ENCODE measurements at places on chromosomes 11 and 22. TPM values are rescaled to one million over a fixed set of nuclear protein-coding genes. Genes with fewer than 3 reads are reported as not detected.

DNA sequence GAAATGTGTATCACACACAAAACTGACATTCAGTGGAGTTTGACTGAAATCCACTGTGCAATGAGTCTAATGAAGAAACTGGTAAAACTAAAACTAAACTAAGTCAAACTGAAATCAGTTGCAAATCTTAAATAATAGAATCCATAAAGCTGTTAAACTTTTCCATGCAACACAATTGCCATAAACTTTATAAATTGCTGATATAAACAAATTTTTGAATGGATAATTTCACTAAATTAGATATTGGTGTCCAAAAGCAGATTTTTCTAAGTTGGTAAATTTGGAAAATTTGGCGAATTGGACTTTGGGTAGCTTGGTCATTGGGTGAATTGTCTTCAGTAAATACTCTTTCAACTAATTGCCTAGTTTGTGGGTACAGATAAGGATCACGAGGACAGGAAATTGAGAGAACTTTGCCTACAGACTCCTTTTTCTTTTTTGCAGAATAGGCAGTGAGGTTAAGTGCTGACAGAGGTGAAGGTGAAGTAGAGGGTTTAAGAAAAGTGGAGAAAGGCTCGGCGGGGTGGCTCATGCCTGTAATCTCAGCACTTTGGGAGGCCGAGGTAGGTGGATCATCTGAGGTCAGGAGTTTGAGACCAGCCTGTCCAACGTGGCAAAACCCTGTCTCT is 12.8 kb downstream of the MRPL17 start:
- H3K4me1 ChIP-seq, result peaks cover 3% of the 10 kb centered on the region
- no peaks in the 10 kb centered on the region for H3K27me3 ChIP-seq
- no peak for DNase-seq
- H3K4me3 ChIP-seq, result no peak overlapping the region
- no peaks in the 10 kb centered on the region for H3K36me3 ChIP-seq

DNA sequence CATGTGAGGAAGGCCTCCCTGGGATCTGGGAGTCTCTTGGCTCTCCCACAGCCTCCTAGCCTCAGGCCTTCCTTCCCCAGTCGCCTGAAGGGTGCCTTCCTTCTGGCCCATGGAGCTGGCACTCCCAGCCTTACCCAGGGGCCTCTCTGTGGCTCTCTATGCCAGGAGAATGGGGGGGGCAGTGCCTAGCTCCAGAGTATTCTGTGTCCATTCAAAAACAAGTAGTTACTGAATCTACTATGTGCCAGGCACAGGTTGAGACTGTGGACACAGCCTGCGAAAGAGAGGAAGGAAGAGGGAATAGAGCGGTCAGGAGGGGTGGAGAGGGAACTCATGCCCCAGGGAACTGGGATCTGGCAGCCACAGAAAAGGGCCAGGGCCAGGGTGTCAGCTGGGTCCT is 2.7 kb upstream of the PLA2G3 start:
- no peak overlapping the region for H3K4me3 ChIP-seq
- H3K4me1 ChIP-seq, result no peaks in the 10 kb centered on the region
- H3K27ac ChIP-seq, result no peak overlapping the region
- no peaks in the 10 kb centered on the region for H3K36me3 ChIP-seq
- DNase-seq, result no peak
- no peaks in the 10 kb centered on the region for H3K27me3 ChIP-seq

DNA sequence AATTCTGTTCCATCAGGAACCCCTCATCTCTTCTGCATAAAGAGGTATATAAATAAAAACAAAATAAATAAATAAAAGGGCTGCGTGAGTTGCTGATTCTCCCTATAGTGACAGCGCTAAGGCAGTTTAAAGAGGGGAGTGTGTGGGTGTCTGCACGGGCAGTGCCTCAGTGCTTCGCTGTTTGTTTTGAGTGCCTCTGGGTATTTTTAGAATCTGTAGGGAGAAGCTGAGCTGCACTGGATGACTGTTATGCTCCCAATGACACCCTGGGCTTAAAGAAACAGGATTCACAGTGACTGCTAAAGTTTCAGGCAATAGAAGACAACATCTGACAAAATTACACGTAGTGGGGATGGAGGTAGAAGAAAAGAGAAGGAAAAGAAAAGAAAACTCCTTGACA is 38.8 kb downstream of the SLC1A2 start:
- no peaks in the 10 kb centered on the region for H3K36me3 ChIP-seq
- no peaks in the 10 kb centered on the region for H3K27me3 ChIP-seq
- H3K4me1 ChIP-seq, result no peaks in the 10 kb centered on the region
- no peak overlapping the region for H3K4me3 ChIP-seq
- H3K27ac ChIP-seq, result no peak overlapping the region
- DNase-seq, result no peak

DNA sequence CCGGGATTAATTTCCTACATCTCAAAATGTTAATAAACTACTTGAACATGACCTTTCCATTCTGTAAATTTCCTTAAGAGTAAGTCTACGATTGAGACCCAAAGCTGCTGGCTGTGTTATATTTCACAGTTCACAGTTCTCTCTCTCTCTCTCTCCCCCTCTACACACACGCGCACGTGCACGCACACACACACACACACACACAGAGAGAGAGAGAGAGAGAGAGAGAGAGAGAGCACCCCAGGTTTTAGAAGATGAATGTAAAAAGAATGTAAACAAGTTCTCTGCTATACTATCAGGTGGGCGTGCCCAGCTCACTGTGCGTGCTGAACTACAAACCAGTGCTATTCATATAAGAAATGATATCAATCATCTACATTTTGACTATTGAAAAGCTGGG is 3.3 kb downstream of the BDNF start:
- H3K36me3 ChIP-seq, result no peaks in the 10 kb centered on the region
- no peak overlapping the region for H3K27ac ChIP-seq
- H3K4me1 ChIP-seq, result no peaks in the 10 kb centered on the region
- H3K4me3 ChIP-seq, result no peak overlapping the region

- no peaks in the 10 kb centered on the region for H3K27me3 ChIP-seq
- H3K36me3 ChIP-seq, result no peaks in the 10 kb centered on the region
- peaks cover 7% of the 10 kb centered on the region for H3K4me1 ChIP-seq
- H3K4me3 ChIP-seq, result no peak overlapping the region
- DNase-seq, result no peak
These were observed 1.4 kb upstream of the DGAT2 start for GRCh38 chr11:75767228-75767572.

DNA sequence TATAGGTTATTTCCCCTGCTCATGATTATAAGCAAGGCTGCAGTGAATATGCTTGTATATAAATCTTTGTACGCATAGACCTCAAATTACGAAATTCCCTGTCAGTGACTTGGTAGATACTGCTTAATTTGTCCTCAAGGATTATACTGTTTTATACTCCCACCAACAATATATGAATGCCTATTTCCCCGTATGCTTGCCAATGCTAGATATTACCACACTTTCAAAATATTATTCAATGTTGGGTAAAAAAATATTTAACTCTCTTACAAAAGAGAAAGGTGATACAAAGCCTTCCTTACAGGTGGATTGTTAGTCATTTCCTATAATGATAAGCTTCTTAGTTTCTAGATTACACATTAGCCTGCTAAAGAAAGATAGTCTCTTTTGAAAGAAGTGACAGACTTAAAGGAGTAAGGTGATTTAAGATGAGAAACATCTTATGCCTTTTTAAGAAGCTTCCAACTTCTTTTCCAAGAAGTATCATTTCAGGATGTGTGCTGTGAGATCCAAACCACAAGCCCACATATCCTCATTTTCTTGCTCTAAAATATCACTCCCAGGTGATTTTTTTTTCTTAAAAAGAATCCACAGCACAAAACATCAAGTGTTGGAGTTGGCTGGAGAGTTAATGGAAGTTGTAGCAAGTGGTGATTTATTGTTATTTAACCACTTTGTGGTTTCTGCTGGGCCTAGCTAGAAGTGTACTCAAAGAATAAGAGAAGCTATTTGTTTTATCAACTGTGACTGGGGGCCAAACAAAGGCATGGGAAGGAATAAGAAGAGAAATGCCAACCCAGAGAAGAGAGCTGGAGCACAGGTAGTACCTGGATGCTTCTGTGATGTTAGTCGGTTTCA is 59.2 kb downstream of the BARX2 start:
- H3K36me3 ChIP-seq, result no peaks in the 10 kb centered on the region
- no peak overlapping the region for H3K4me3 ChIP-seq
- no peaks in the 10 kb centered on the region for H3K27me3 ChIP-seq
- DNase-seq, result no peak
- no peaks in the 10 kb centered on the region for H3K4me1 ChIP-seq

- H3K27me3 ChIP-seq, result no peaks in the 10 kb centered on the region
- H3K4me1 ChIP-seq, result peaks cover 21% of the 10 kb centered on the region
- H3K27ac ChIP-seq, result no peak overlapping the region
- H3K36me3 ChIP-seq, result no peaks in the 10 kb centered on the region
- no peak for DNase-seq
- H3K4me3 ChIP-seq, result no peak overlapping the region
These were observed 1.7 kb downstream of the BRMS1 start for GRCh38 chr11:66343176-66343575.

- H3K4me3 ChIP-seq, result no peak overlapping the region
- no peaks in the 10 kb centered on the region for H3K36me3 ChIP-seq
- peak; percentile 19 for DNase-seq
- H3K27me3 ChIP-seq, result no peaks in the 10 kb centered on the region
- H3K27ac ChIP-seq, result no peak overlapping the region
These were observed 26.1 kb upstream of the SMIM38 start for GRCh38 chr11:69129647-69130046.

FOXR1 gene
- not detected for total RNA-seq

LIN7C gene
- total RNA-seq, result 38.6 TPM

KIAA0930 gene
- total RNA-seq, result 32.4 TPM

- peaks cover 7% of the 10 kb centered on the region for H3K36me3 ChIP-seq
- no peak overlapping the region for H3K4me3 ChIP-seq
- H3K4me1 ChIP-seq, result peaks cover 22% of the 10 kb centered on the region
These were observed 11.3 kb upstream of the OMP start for GRCh38 chr11:77091146-77091940.

GRCh38 chr22:37303821-37304274 is 21.5 kb downstream of the CYTH4 start:
- H3K27me3 ChIP-seq, result no peaks in the 10 kb centered on the region
- H3K36me3 ChIP-seq, result no peaks in the 10 kb centered on the region

DNA sequence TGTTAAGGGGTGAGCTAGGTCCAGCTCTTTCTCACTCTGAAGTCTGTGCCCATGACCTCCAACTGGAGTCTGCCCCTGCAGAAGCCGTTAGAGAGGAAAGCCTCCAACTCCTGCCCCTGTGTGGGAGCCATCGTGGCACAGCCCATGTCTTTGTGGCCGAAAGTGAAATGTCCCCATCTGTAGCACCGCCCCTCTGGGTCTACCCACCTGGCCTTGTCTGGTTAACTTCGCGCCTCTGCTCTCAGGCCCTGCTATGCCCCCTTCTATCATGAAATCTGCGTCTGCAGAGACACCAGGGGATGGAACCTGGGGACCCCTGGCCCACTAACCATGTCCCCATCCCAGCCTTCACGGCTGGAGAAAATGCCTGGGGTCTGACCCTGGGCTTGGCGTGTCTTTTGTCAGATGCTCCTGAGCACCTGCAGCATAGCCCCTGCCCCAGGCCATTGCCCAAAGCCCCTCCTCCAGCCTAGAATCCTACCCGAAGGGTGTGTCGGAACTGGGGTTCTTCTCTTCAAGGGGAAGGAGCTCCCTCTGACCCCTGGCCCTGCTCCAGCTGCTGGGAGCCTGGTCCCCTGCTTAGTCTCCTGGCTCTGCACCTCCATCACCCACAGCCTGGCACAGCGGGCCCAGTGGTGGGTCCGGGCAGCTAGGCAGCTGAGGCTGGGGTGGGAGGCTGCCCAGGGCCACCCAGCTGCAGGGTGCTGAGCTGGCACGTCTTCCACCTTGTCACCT is 35.8 kb upstream of the HMOX1 start:
- H3K4me3 ChIP-seq, result no peak overlapping the region
- H3K36me3 ChIP-seq, result no peaks in the 10 kb centered on the region
- H3K4me1 ChIP-seq, result peaks cover 11% of the 10 kb centered on the region
- DNase-seq, result no peak
- H3K27ac ChIP-seq, result no peak overlapping the region

DNA sequence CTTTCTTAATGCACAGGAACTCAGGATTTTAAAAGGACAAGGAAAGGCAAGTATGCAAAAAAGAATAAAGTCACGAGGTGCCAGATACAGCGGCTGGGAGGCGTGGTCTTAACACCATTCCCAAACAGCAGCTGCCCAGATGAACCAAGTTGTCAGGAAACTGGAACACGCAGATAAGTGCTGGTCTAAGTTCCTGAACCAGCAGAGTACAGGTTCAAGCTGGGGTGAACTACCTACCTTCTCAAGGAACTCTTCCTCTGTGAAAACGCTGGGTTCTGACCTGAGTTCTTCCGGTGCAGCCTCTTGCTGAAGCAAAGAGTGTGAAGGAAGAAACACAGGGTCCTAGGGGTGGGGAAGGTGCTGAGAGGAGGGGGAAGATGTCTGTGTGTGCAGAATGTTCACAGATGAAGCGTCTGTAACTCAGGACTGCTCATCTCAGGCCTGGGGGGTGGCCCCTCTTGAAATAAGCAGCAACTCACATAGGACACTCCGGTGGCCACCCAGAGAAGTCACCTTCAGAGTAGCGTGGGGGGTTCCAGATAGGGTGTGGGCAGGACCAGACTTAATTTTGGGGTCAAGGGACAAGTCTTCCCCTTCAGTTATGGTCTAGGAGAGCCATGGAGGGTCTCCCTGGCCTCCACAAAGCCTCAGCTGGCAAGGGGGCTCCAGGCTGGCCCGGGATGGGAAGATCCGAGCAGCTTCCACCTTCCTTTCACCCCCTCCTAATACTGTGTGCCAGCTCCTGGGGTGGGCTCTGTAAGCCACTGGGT is 3.2 kb downstream of the TPST2 start:
- H3K4me3 ChIP-seq, result no peak overlapping the region
- H3K27me3 ChIP-seq, result no peaks in the 10 kb centered on the region
- DNase-seq, result no peak
- H3K27ac ChIP-seq, result no peak overlapping the region

TTC38 gene
- 173 TPM for total RNA-seq

MS4A18 gene
- not detected for total RNA-seq

- H3K27ac ChIP-seq, result no peak overlapping the region
- no peak overlapping the region for H3K4me3 ChIP-seq
- H3K4me1 ChIP-seq, result no peaks in the 10 kb centered on the region
- no peaks in the 10 kb centered on the region for H3K36me3 ChIP-seq
- no peaks in the 10 kb centered on the region for H3K27me3 ChIP-seq
These were observed 26.4 kb downstream of the MMP13 start for GRCh38 chr11:102929166-102929565.

GRCh38 chr11:83649528-83649855 is 363.3 kb upstream of the CCDC90B start:
- H3K27me3 ChIP-seq, result no peaks in the 10 kb centered on the region
- no peak for DNase-seq
- H3K4me3 ChIP-seq, result no peak overlapping the region
- no peak overlapping the region for H3K27ac ChIP-seq
- no peaks in the 10 kb centered on the region for H3K4me1 ChIP-seq

PTDSS2 gene
- 29.7 TPM for total RNA-seq

DNA sequence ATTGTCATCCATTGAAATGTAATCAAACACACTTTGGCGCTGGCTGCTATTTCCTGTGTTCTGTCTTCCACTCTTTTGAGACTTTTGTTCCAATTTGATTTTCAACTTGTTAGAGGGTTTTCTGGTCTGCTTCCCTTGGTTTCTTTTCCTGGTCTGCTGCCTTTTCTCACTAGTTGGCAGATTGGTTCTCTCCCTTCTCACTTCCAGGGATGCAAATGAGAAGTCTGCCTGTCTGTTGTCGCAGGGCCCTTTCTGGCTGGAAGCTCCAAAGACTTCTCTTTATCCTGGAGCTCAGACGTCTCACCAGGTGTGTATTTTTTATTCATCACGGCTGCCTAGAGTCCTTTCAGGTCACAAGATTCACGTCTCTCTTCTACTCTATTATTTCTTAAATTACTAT is 84.0 kb downstream of the RPS6KA4 start:
- H3K4me1 ChIP-seq, result peaks cover 2% of the 10 kb centered on the region
- no peak overlapping the region for H3K4me3 ChIP-seq
- no peak for DNase-seq
- no peak overlapping the region for H3K27ac ChIP-seq
- no peaks in the 10 kb centered on the region for H3K36me3 ChIP-seq

ASPHD2 gene
- 6.6 TPM for total RNA-seq

LIPT2 gene
- 7.5 TPM for total RNA-seq

All from Peyer's patch (tissue), 4 donors.